ENCODE measurements at places on chromosomes 3 and 15.

- no peak for DNase-seq
These were observed 953.4 kb downstream of the AGBL1 start for GRCh38 chr15:87033056-87033455.

- DNase-seq = no peak
These were observed 242.0 kb upstream of the SETMAR start for GRCh38 chr3:4061195-4061594.

- no peak for DNase-seq
These were observed 466.0 kb upstream of the NR2F2 start for GRCh38 chr15:95864467-95864886.

DNA sequence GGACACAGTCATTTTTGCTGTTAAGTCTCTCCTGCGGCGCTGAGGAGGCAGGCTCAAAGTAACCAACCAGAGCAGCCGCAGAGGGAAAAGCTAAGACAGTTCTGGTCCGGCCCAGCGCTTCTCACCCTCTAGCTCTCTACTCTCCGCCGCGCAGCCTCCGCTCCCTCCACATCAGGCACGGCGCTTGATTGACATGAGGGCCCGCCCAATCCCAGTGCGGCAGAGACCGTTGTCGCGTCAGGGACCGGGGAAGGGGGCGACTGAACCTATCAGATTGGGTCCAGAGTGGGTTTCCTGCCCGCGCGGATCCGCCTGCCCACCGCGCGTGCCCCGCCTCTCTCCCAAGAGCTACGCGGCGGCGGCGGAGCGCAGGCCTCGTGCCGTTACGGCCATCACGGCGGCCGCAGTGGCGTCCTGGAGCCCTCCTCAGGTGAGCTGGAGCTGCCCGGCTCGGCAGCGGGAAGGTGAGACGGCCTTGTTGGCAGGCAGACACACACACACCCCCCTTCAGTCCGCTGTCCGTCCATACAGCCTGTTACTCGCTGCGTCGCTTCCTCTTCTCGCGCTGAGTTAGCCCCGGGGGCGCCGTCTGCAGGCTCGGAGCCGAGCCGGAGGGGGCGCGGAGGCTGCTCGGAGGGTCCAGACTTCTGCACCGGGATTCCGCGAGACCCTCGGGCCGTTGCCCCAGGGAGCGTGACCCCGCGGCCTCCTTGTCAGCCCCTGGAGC lies at the start of gene NCK1:
NCK1 (plus strand) TSS at position 319 of the 727 bp plus-strand sequence. CDS start 65,794 bp downstream, outside the sequence.
- DNase-seq = peak; percentile 99

- DNase-seq = no peak
These were observed 39.7 kb upstream of the ESYT3 start for GRCh38 chr3:138394686-138395085.

GRCh38 chr3:49805367-49805782 lies 2.3 kb downstream of the INKA1 start:
- DNase-seq = no peak
